ENCODE measurements at places on chromosomes 2 and 18.

- DNase-seq = no peak
Observed at GRCh38 chr2:237201461-237202287, 116.0 kb downstream of the COPS8 start.

- no peak for DNase-seq
Observed at GRCh38 chr2:125837128-125837527, 818.8 kb upstream of the GYPC start.

- no peak for DNase-seq
Observed at GRCh38 chr2:23456881-23457760, 72.1 kb downstream of the KLHL29 start.

DNA sequence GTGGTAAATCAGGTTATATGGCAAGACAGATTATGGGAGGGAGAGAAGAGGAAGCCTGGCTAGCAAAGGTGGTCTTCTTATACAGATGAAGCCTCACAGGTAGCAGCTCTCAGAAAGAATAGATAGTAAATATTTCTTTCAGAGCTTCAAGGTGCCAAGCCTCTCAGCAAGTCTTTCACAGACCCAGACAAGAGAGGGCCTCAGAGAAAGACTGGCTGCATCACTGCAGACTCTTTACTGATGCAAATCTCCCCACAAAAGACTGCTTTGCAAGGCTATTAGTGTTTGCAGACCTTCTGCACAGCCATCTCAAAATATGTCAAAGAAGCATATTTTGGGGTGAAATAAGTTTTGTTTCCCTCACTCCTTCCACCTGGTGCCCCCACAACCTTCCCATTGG, 372.4 kb upstream of the RND3 start:
- DNase-seq = no peak

GRCh38 chr18:11570073-11570588, 39.3 kb upstream of the SLC35G4 start:
- DNase-seq = no peak

DNA sequence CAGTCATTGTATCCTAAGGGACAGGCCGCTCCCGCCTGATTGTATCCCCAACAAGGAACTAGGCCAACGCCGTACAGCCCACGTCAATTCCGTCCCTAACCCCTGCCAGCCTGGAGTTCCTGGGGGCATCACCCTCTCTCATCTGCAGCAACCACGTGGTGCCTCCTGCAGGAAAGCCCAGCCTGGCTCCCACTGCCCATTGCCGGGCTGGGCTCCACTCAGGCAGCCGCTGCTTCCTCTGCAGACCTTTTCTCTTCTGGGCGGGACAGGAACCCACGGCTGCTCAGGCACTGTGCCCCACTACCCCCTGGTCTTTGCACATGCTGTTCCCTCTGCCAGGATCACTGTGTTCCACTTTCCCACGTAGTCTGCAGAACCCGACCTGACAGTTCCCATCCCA, 212.2 kb downstream of the TFCP2L1 start:
- DNase-seq = no peak

DNA sequence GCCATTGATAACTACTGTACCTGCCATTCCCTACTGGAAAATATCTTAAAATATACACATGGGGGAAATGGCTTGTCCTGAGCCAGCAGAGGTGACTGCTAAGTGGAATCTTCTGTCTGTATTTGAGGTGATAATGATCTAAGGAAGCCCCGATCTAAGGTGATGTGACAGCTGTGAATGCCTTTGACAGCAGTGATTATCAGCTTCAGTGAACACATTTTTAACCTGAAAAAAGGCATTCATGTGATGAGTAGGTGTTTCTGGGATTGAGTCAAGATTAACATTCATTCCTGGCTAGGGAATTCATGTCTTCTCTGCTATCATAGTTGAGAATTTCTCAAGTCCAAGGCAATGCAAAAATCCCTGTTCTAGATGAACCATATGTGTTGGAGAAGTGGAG, 9.1 kb upstream of the MAPRE2 start:
- no peak for DNase-seq

Data from stimulated activated CD8-positive, alpha-beta memory T cell treated with anti-CD3 and anti-CD28 coated beads, Interleukin-15, amount 100 ng/mL, for 4 hours (primary cell).